Sigmoid colon (tissue), 7 donors: ENCODE measurements at places on chromosomes 7 and 10. TPM values are rescaled to one million over a fixed set of nuclear protein-coding genes. Genes with fewer than 3 reads are reported as not detected.
A peak's percentile ranks its signal among the peaks of the same experiment; 100 is the strongest.

Gene FAM241B
- total RNA-seq = 6.3 TPM

Gene HYCC1
- 32.6 TPM for total RNA-seq

Gene AKR1C4
- not detected for total RNA-seq

Gene MACC1
- under 0.01 TPM for total RNA-seq

Gene AKR1D1
- not detected for total RNA-seq

Gene PHKG1
- total RNA-seq = 18.7 TPM

Gene MCM7
- 30.7 TPM for total RNA-seq

Gene UPK3BL2
- total RNA-seq = 0.99 TPM

DNA sequence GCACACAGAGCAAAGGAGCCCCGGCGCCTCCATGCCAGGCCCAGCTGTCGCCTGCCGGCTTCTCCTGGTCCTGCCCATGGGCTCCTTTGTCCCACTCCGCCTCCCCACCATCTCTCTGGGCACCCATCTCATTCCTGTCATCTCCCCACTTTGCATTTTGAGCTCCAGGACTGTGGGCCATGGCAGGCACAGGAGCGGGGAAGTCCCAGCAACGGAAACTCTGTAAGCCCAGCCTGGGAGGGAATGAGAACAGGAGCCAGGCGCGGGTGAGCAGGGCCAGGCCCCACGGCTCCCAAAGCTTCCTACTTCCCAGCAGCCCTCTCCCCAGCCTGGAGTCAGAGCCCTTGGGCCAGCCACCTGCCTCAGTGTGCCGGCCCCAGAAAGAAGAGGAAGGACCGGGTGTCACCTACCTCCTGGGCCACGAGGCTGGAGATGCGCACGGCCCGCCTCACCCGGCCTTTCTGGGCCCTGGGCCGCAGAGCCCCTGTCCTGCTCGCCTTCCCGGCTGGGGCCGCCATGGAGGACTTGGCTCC, 23.1 kb downstream of the KCNH2 start:
- DNase-seq = no peak

DNA sequence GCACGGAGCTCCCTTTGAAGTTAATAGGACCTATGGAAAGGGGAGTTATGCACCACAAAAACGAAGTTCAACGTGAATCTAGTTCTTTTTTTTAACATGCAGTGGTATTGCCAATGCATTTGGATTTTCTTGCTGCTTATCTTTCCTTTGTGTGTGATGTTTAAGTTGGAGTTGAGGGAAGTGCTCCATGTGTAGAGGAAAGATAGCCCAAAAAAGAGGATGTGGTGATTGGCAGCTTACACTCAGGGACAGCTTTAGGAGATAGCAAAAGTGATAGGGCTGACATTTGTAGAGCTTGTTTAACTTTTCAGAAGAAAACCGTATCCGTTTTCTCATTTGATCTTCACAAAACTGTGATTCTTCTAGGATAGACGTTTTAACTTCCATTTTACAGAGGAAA, 101.3 kb downstream of the MDFIC start:
- no peak for DNase-seq

DNA sequence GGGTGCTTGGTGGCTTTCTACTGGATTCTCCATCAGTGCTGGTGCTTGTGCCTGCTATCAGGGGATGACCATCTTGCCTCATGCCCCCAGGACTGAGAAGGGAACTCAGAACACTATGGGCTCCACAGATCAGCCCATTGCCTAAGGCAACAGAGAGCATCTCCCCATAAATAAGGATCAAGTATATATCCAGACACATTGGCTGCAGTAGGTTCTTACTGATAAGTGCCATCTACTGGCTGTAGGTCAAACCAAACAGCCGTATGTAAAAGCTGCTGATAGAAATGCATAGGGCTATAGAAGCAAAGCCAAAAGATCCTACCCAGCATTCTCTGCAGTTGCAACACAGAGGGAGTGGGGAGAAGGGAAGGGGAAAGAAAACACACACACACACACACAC, 153.7 kb downstream of the CDK14 start:
- DNase-seq = no peak

- peak; percentile 78 for DNase-seq
Observed at GRCh38 chr10:103416436-103417147, 20.2 kb downstream of the PDCD11 start.

DNA sequence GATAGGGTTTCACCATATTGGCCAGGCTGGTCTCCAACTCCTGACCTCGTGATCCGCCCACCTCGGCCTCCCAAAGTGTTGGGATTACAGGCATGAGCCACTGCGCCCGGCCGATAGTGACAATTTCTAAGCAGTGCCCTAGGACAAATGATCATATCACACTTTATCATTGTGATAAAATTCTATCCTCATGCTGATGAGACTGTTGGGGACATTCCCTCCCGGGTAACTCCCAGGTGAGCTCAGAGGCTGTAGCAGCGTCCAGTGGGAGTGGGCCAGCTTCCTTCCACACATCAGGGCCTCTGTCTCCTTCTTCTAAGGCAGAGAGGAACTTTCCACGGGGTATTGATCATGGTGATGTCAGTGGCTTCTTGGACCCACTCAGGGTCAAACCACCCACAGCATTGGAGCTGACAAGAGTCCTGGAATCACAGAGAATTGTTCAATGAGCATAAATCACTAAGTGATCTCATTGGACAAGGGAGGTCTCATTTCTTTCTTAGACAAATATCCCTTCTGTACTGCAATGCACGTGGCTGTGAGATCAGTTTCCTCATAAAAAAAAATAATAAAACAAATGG, 256.1 kb downstream of the KLF6 start:
- no peak for DNase-seq

- DNase-seq = no peak
Observed at GRCh38 chr10:95415621-95416031, 124.8 kb upstream of the PDLIM1 start.
